Choroid plexus epithelial cell (primary cell): ENCODE measurements at places on chromosomes 7 and 10.

- DNase-seq: no peak
These were observed 231.0 kb upstream of the SMIM30 start for GRCh38 chr7:113349339-113349738.

GRCh38 chr7:116807011-116807560 lies 55.3 kb upstream of the CAPZA2 start:
- DNase-seq: no peak

DNA sequence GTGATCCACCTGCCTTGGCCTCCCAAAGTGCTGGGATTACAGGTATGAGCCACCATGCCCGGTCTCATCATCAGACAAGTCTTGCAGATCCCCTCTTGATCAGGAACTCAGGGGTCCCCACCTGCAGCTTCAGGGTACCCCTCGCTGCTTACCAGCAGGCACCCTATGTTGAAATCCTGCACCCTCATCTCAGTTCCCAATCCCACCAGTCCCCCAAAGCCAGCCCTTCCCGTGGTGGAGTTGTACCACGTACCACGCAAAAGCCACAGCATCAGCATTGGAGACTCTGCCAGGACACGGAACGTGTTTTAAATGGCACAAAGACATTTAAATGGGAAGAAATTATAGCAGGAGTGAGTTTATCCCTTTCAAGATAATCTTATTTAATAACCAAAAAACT lies 202.0 kb downstream of the CUX1 start:
- DNase-seq: no peak

GRCh38 chr7:134842062-134842461 lies 62.6 kb downstream of the CALD1 start:
- DNase-seq: no peak

DNA sequence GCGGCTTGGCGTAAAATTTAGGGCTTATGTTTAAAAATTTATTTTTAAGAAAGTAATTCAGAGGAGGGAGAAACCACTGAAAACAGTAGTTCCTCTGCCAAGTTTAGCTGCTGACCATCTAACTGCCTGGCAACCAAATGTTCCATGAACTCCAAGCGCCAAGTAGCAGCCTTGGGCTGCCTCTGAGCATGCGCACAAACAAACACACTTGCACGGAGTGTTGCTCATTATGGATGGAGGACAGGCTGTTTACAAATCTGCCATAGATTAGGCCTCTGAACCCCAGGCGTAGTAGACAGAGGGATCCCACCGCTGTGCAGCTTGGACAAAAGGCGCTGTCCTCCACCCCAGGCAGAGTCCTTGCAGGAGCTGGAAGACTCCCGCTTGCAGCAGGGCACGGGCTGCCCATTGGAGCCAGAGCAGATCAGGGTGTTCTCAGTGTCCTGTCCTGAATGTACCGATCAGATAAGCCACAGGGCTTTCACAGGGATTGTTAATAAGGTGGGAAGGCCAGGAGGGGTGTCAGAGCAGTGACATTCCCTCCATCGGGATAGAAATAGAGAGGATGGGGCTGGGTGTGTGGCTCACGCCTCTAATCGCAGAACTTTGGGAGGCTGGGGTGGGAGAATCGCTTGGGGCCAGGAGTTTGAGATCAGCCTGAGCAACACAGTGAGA lies 47.7 kb upstream of the LYZL1 start:
- DNase-seq: no peak

GRCh38 chr10:48389272-48389671 lies 82.8 kb downstream of the MAPK8 start:
- DNase-seq: no peak

- DNase-seq: no peak
These were observed 1.8 kb downstream of the FOXI2 start for GRCh38 chr10:127738512-127739424.

DNA sequence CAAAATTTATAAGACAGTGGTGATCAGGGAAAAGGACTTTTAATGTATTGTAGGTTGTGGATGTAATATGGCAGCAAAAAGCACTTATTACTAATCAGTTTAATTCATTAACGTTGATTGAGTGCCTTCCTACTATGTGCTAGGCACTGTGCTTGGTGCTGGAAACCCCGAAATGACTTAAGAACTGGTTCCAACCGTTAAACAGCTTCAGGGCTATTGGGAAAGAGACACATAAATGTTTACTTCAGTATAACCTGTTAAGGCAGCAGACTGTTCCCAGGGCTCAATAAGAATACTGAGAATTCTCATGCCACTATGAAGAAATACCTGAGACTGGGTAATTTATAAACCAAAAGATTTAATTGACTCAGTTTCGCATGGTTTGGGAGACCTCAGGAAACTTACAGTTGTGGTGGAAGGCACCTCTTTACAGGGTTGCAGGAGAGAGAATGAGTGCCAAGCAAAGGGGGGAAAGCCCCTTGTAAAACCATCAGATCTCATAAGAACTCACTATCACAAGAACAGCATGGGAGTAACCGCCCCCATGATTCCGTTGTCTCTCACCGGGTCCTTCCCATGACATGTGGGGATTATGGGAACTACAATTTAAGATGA lies 1.1 kb upstream of the SLC25A13 start:
- no peak for DNase-seq

DNA sequence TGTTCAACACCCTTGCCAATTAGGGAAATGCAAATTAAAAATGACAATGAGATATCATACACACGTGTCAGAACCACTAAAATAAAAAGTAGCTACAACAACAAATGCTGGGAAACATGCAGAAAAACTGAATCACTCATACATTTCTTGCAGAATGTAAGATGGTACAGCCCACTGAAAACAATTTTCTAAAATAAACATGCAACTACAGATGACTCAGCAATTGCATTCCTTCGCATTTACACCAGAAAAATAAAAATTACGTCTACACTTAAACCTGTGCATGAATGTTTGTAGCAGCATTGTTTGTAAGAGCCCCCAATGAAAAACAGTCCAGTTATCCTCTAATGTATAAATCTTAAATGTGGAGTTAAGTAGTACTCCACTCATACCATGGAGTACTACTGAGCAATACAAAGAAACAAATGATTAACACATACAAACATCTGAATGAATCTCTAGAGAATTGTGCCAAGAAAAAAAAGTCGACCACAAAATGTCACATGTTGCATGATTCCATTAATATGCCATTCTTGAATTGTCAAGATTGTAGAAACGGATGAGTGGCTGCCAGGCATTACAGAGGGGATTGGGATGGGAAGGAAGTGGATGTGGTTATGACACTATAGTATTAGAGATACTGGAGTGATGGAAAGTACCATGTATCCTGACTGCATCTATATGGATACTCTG lies 134.6 kb upstream of the NPSR1 start:
- DNase-seq: peak; percentile 71

- no peak for DNase-seq
These were observed 291.2 kb downstream of the POM121L12 start for GRCh38 chr7:53326634-53327033.

- peak; percentile 29 for DNase-seq
These were observed 75.3 kb upstream of the C7orf33 start for GRCh38 chr7:148515237-148515636.

DNA sequence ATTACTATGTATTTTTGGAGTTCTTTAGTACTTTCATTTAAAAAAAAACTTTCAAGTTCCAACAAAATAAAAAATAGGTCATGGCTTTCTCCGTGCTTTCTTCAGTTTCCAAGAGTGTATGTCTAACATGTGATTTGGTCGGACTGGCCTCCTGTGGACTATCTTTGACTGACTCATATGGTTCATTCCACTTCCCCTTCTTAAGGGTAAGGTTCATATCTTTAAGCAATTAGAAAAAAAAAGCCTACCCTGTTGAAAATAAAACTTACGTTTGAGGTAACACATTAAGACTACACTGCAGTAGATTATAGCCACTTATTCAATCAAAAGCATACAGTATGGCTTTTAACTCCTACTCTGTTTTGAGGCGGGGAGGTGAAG lies 112.8 kb upstream of the AHR start:
- DNase-seq: peak; percentile 92

GRCh38 chr10:69410487-69410886 lies 6.2 kb downstream of the TACR2 start:
- no peak for DNase-seq

- no peak for DNase-seq
These were observed 14.6 kb downstream of the FGL2 start for GRCh38 chr7:77184990-77185389.

GRCh38 chr7:122550545-122550944 lies 148.4 kb downstream of the RNF133 start:
- DNase-seq: peak; percentile 60

GRCh38 chr7:149381245-149381644 lies 79.6 kb downstream of the ZNF777 start:
- DNase-seq: peak; percentile 3

DNA sequence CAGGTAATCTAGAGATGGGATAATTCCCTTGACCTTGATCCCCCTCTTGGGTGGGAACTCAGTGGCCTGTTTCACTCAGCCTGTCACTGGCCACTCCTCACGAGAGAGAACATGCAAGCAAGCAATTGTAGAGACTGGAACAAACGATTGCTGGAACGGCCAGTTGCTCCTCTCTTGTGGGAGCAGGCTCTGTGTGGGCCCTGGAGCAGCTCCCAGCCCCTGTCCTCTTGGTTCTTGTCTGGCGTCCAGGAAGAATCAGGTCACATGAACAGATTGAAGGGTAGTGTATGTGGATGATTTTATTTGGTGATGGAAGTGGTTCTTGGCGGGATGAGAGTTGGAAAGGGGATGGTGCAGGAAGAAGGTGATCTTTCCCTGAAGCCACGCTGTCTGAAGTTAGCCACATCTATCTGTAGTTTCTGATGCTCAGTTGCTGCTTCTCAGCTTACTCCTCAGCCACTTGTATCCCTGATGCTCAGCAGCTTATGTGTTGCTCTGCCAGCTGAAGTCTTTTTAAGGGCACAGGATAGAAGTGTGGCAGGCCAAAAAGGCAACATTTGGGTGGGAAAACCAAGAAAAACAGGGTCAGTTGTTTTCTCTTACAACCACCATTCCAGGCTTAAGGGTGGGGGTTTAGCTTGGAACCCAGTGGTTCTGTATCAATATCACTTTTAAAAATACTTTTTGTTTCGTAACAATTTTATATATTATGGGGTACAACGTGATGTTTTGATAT lies 15.9 kb downstream of the RNF133 start:
- no peak for DNase-seq

DNA sequence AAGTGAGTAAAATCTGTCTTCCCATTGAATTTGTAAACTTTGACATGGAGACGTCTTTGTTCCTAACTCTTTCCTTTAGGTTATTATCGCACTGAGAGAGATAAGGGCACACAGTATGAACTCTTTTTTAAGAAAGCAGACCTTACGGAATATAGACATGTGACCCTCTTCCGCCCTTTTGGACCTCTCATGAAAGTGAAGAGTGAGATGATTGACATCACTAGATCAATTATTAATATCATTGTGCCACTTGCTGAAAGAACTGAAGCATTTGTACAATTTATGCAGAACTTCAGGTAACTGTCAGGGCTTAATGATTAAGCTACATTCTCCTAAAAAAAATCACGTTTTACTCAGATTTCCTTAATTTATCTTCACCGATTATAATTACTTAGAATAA lies 20.4 kb downstream of the CSGALNACT2 start:
- DNase-seq: no peak

- DNase-seq: no peak
These were observed 50.8 kb upstream of the EGFR start for GRCh38 chr7:54968018-54968417.

- no peak for DNase-seq
These were observed 569.5 kb downstream of the TYW1 start for GRCh38 chr7:67566101-67566500.

- DNase-seq: no peak
These were observed 261.0 kb downstream of the THSD7A start for GRCh38 chr7:11570922-11571550.

GRCh38 chr10:5573968-5574641 lies 49.3 kb downstream of the CALML3 start:
- peak; percentile 44 for DNase-seq

GRCh38 chr7:18559756-18560155 lies 64.2 kb downstream of the HDAC9 start:
- DNase-seq: no peak

DNA sequence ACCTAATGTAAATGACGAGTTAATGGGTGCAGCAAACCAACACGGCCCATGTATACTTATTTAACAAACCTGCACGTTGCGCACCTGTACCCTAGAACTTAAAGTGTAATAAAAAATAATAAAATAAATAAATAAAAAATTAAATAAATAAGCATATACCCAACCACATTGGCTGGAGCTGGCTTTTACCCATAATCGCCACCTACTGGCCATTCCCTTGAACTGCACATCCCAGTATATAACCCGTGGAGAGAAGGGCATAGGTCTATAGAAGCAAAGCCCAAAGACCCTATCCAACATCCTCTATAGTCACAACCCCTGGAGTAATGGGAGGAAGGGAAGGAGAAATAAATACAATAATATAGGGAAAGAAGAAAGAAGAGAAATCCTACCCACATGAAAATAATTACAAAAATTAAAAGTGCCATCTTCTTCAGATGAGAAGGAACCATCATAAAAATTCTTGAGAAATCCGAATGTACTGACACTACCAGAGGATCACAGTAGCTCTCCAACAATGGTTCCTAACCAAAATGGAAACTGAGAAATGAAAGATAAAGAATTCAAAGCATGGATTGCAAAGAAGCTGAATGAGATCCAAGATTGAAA lies 65.6 kb downstream of the TWIST1 start:
- peak; percentile 63 for DNase-seq

DNA sequence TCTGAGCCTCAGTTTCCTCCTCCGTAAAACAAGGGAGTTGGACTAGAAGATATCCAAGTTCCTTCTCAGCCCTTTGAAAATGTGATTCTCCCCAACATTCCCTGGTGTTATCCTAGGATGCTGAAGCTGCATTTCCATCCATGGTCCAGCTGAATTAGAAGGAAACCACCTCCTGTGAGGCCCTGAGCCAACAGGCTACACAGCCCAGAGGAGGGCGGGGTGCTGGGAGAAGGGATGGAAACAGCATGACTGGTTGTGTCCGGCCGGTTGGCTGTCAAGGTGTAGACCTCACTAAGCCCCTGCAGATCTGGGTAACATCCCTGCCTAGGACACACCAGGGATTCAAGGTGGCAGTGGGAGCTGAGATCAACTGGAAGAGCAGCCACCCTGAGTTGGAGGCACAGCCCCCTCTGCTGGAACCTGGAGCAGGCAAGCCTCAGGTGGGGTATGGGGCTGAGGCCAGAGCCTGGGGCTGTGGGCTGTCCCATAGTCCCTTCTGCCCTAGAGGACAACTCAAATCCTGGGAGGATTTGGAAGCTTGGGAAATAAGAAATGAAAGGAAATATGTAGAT lies 72.0 kb downstream of the PAX2 start:
- DNase-seq: no peak

DNA sequence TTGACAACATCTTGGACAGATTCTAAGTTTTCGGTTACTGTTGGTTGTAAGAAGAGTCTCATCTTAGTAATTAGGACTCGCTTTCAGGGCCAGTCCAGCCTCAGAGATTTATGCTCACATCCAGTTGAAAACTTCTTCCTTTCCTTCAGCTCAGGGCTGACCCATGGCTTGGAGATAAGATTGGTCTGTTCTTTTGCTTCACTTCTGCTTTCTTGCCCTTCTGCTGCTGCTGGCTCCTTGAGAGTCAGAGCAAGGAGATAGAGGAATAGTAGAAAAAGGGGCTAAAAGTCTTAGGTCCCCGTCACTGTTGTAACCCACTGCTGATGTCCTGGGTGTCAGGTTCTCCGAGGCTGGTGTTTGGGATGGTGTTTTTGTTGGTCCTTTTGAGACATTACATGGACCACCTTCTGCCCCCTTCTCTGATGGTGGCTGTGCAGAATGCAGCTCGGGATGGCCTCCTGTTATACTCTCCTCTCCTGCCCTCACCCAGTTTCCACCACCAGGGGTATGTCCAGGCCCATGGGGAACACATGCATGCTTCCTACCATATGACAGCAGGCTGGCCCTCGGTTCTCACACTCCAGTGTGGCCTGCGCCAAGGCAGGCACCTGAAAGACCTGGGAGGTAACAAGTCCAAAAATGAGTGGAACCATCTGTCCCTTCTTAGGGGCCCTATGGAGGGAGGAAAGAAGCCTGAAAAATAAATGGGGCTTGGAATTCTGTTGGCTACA lies 67.8 kb upstream of the PCBD1 start:
- no peak for DNase-seq
